ENCODE measurements at places on chromosomes 11 and 22.

GRCh38 chr11:92540096-92540495, 315.5 kb downstream of the FAT3 start:
- H3K4me1 ChIP-seq = no peaks in the 10 kb centered on the region
- H3K36me3 ChIP-seq = no peaks in the 10 kb centered on the region
- no peak overlapping the region for H3K27ac ChIP-seq
- no peak overlapping the region for H3K4me3 ChIP-seq
- no peaks in the 10 kb centered on the region for H3K27me3 ChIP-seq

GRCh38 chr11:12077535-12078280, 32.7 kb upstream of the MICAL2 start:
- H3K4me3 ChIP-seq = no peak overlapping the region
- H3K27ac ChIP-seq = no peak overlapping the region
- no peaks in the 10 kb centered on the region for H3K36me3 ChIP-seq
- H3K27me3 ChIP-seq = no peaks in the 10 kb centered on the region
- H3K4me1 ChIP-seq = no peaks in the 10 kb centered on the region
- DNase-seq = no peak

GRCh38 chr11:116118138-116118470, 613.9 kb upstream of the CADM1 start:
- H3K36me3 ChIP-seq = no peaks in the 10 kb centered on the region
- no peaks in the 10 kb centered on the region for H3K4me1 ChIP-seq
- DNase-seq = no peak
- H3K27ac ChIP-seq = no peak overlapping the region
- H3K27me3 ChIP-seq = no peaks in the 10 kb centered on the region

GRCh38 chr11:76794371-76795289, 11.5 kb downstream of the TSKU start:
- peaks cover 14% of the 10 kb centered on the region for H3K4me1 ChIP-seq
- DNase-seq = no peak
- H3K4me3 ChIP-seq = no peak overlapping the region
- H3K36me3 ChIP-seq = no peaks in the 10 kb centered on the region
- H3K27ac ChIP-seq = no peak overlapping the region
- no peaks in the 10 kb centered on the region for H3K27me3 ChIP-seq

DNA sequence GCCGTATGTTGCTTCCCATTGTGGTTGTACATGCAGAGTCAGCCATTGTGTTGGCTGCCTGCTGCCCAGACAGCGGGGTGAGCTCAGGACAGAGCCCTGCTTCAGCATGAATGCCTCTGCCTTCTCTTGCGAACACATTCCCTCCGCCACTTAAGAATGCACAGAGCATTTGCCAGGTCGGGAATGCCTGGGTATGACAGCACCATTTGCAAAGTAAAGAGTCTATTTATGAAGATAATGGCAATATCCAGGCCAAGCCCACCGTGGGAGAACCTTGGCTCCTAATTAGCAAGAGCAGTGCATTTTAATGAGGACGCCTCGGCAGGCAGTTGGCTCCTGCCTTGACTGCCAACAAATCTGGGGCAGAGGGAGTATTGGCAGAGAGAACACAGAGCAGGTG, 62.5 kb upstream of the SORL1 start:
- H3K36me3 ChIP-seq = no peaks in the 10 kb centered on the region
- no peak overlapping the region for H3K4me3 ChIP-seq
- no peaks in the 10 kb centered on the region for H3K27me3 ChIP-seq
- peaks cover 13% of the 10 kb centered on the region for H3K4me1 ChIP-seq
- no peak overlapping the region for H3K27ac ChIP-seq
- no peak for DNase-seq

DNA sequence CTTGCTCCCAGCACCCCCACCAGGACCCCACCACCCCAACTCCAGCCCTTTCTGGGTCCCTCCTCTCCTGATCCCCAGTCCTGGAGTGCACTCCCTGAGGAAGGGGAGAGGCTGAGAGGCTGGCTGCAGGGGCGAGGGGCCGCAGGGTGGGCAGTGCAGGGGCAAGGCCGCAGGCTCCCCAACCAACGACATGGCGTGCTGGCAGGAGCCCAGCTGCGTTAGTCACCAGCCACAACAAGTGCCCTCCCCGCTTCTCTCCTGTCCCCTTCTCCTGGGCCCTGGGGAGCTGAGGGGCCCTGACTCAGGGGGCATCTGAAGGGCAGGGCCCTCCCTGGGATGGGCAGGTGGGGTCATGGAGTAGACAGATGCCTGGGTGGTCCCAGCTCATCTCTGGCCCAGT, 2.3 kb downstream of the CABP7 start:
- DNase-seq = no peak
- no peaks in the 10 kb centered on the region for H3K4me1 ChIP-seq
- H3K27ac ChIP-seq = no peak overlapping the region
- H3K4me3 ChIP-seq = no peak overlapping the region
- H3K27me3 ChIP-seq = peaks cover 59% of the 10 kb centered on the region

DNA sequence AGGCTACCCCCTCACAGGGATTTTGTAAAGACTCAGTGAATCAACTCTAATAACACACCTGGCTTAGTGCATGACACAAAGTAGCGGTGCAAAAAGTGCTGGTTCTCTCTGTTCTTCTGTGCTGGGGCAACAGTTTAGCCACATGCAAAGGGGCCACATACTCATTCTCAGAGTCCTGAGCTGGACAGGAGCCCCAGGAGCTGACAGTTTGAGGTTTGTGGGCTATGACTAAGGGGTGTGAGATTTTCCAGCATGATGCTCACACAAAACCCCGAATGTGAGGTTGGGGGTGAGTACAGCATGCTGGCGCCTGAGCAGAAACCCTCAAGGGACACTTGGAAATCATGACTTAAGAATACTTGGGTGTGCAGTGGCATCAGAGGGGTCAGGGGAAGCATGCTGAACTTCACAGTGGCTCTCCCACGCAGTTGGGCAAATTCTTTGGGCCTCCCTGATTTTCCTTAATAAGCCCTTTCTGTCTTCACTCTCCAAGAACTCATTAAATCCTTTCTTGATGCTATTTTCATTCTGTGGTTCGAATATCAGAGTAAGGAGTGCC, 31.0 kb downstream of the TMPRSS5 start:
- no peaks in the 10 kb centered on the region for H3K4me1 ChIP-seq
- H3K4me3 ChIP-seq = no peak overlapping the region
- no peak for DNase-seq
- H3K36me3 ChIP-seq = no peaks in the 10 kb centered on the region
- no peak overlapping the region for H3K27ac ChIP-seq

GRCh38 chr11:88531831-88532230, 194.3 kb upstream of the CTSC start:
- H3K27me3 ChIP-seq = no peaks in the 10 kb centered on the region
- H3K4me3 ChIP-seq = no peak overlapping the region
- DNase-seq = no peak
- H3K36me3 ChIP-seq = no peaks in the 10 kb centered on the region
- H3K4me1 ChIP-seq = no peaks in the 10 kb centered on the region
- no peak overlapping the region for H3K27ac ChIP-seq

DNA sequence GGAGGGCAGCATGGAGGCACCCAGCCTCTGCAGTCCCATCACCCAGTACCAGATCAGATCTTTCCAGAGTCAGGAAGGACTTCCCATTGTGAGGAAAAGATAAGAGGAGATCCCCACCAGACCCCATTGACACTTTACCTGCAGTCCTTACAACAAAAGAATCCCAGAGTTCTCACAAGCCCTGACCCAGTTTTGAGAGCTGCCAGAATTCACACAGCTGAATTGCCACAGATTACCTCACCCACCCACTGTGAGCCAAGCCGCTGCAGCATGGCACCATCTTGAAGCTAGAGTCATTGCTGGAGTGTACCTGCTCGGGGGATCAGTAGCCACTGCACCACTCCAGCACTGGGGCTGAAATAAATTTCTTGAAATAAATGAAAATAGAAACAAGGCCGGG, 91.8 kb upstream of the UBASH3B start:
- H3K36me3 ChIP-seq = no peaks in the 10 kb centered on the region
- DNase-seq = no peak
- no peak overlapping the region for H3K27ac ChIP-seq
- H3K27me3 ChIP-seq = no peaks in the 10 kb centered on the region
- H3K4me3 ChIP-seq = no peak overlapping the region
- no peaks in the 10 kb centered on the region for H3K4me1 ChIP-seq

- H3K36me3 ChIP-seq = no peaks in the 10 kb centered on the region
- no peak for DNase-seq
- no peak overlapping the region for H3K4me3 ChIP-seq
- H3K4me1 ChIP-seq = no peaks in the 10 kb centered on the region
These were observed 329.5 kb downstream of the MIAT start for GRCh38 chr22:26986884-26987283.

DNA sequence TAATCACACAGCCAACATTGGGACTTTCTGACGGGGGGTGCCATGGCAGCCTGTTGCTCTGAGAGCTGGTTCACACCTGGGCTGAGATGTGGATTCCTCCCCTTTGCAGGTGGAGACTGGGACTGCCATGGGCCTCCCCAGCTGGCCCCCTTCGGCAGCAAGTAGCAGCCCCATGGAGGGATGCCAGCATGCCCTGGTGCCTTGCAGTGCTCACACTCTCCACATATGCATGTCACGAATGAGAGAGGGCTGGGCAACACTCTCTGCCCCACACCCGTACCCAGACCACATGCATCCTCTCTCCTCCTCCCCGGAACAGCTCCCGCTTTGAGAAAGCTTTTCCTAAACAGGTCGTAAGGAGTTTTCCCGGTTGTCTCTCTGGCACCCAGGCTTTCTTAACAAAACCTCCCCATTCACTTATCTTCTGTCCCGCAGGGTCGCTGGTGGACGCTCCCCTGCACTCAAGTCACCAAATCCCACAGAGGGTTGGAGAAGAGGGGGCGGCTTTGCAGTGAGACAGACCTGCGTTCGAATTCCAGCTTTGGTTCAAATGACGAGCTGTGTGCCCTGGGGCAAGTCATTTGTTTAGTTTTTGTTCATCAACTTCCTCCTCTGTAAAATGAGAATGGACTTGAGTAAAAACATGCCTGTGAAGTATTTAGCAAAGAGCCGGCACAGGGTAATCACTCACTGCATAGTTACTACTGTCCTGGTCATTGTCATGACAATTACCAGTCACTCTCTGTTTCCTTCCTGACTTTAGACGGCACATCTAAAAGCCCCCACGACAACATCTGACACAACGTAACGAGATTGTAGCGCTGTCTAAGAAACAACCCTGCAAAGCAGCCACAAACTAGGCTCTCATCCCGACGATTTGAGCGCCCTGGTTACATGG, 231.3 kb upstream of the B3GAT1 start:
- H3K36me3 ChIP-seq = no peaks in the 10 kb centered on the region
- no peak for DNase-seq
- H3K4me3 ChIP-seq = no peak overlapping the region
- H3K27me3 ChIP-seq = no peaks in the 10 kb centered on the region
- H3K4me1 ChIP-seq = no peaks in the 10 kb centered on the region
- no peak overlapping the region for H3K27ac ChIP-seq

GRCh38 chr22:49752598-49753091, 75.0 kb downstream of the BRD1 start:
- H3K4me1 ChIP-seq = no peaks in the 10 kb centered on the region
- H3K4me3 ChIP-seq = no peak overlapping the region
- no peak for DNase-seq

- H3K36me3 ChIP-seq = no peaks in the 10 kb centered on the region
- H3K27me3 ChIP-seq = peaks cover under 1% of the 10 kb centered on the region
- no peak overlapping the region for H3K27ac ChIP-seq
- H3K4me3 ChIP-seq = no peak overlapping the region
- DNase-seq = no peak
- no peaks in the 10 kb centered on the region for H3K4me1 ChIP-seq
These were observed 13.4 kb upstream of the HYLS1 start for GRCh38 chr11:125873881-125874555.

DNA sequence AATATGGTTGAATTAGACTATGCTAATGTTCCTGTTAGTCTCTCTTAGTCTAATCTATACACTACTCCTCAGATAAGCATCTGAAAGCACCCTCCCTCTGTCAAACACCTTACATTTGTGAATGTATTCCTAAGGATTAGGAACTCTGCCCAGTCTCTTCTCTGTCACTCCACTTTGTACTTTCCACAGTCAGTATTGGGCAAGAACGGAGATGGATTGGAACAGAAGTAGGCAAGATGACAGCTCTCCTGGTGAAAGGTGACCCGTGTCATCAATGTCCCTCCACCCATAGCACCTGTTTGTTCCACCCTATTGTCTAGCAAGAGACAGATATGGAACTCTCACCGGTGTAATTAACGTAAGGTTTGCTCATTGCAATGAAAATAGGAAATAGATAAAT, 613.8 kb downstream of the CNTN5 start:
- no peaks in the 10 kb centered on the region for H3K36me3 ChIP-seq
- no peak overlapping the region for H3K27ac ChIP-seq
- no peak for DNase-seq
- H3K27me3 ChIP-seq = no peaks in the 10 kb centered on the region
- no peak overlapping the region for H3K4me3 ChIP-seq
- no peaks in the 10 kb centered on the region for H3K4me1 ChIP-seq

DNA sequence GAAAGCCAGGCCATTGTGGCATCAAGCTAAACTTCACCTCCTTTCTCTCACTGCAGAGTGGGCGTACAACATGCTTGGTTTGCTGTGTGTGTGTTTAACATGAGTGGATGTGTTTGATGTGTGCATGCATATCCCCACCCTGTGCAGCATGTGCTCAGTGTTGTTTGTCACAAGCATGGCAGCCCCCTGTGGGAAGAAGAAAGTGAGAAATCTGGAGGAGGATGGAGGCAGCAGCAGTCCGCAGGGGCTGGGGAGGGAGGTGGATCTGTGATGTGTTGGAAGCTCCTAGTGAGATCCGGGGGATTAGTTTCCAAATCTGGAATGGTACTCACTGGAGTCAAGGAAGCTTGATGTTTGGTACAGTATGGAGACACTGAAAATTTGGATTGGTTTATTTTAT, 24.1 kb upstream of the CCDC134 start:
- no peak overlapping the region for H3K4me3 ChIP-seq
- peaks cover 11% of the 10 kb centered on the region for H3K4me1 ChIP-seq
- no peaks in the 10 kb centered on the region for H3K36me3 ChIP-seq
- DNase-seq = no peak
- H3K27ac ChIP-seq = no peak overlapping the region
- no peaks in the 10 kb centered on the region for H3K27me3 ChIP-seq

GRCh38 chr22:29339381-29340235, 24.1 kb upstream of the RASL10A start:
- DNase-seq = no peak
- H3K36me3 ChIP-seq = peaks cover 99% of the 10 kb centered on the region
- H3K4me3 ChIP-seq = no peak overlapping the region
- H3K27ac ChIP-seq = no peak overlapping the region

GRCh38 chr11:57150454-57150917, 31.3 kb upstream of the LRRC55 start:
- no peak overlapping the region for H3K4me3 ChIP-seq
- no peaks in the 10 kb centered on the region for H3K36me3 ChIP-seq
- H3K27ac ChIP-seq = no peak overlapping the region
- no peaks in the 10 kb centered on the region for H3K27me3 ChIP-seq
